Omental fat pad (tissue), 4 donors: ENCODE measurements at places on chromosomes 6 and 20. TPM values are rescaled to one million over a fixed set of nuclear protein-coding genes. Genes with fewer than 3 reads are reported as not detected.

GRCh38 chr6:109053336-109053735 lies 41.3 kb downstream of the SESN1 start:
- no peak for DNase-seq

GRCh38 chr6:33272275-33273128 lies 627 bp downstream of the RPS18 start:
- DNase-seq = no peak

- DNase-seq = no peak
These were observed 200.5 kb upstream of the PHACTR1 start for GRCh38 chr6:12516070-12516469.

Gene SAMD5
- 2.6 TPM for total RNA-seq

Gene RRAGD
- 14.0 TPM for total RNA-seq

DNA sequence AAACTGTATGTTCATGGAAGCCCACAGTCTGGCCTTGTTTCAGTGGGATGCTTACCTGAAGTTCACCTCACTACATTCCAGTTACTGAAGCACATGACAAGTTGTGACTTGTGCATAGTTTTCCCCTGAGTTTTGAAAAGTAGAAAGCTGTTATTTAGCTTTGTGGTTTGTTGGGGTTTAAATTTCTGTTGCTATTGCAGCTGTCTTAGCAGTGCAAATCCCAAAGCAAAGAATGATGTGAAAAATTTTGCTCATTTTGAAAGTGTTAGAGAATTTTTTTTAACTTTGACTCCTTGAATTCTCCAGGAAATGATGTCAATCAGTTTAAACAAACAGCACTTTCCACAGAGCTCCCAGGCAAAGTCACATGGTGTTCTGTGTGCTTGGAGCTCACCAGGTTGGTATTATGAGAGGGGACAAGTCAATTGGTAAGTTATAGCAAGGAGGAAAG lies 268.4 kb downstream of the ADGRG6 start:
- DNase-seq = no peak

DNA sequence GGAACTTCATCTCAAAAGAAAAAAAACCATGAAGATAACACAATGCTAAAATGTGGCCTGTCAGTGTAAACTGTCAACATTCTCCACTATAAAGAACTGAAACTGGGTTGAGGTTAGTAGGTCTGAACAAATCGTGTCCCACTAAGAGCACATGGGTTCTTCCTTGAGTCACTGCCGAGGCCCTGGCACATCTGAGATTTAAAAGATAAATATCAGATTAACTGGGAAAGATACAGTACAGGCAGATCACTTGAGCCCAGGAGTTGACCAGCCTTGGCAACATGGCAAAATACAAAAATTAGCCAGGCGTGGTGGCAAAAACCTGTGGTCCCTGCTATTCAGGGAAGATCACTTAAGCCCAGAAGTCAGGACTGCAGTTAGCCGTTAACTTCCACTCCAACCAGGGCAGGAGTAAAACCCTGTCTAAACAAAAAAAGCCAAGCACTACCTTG lies 5.6 kb downstream of the EEF1A1 start:
- DNase-seq = no peak

DNA sequence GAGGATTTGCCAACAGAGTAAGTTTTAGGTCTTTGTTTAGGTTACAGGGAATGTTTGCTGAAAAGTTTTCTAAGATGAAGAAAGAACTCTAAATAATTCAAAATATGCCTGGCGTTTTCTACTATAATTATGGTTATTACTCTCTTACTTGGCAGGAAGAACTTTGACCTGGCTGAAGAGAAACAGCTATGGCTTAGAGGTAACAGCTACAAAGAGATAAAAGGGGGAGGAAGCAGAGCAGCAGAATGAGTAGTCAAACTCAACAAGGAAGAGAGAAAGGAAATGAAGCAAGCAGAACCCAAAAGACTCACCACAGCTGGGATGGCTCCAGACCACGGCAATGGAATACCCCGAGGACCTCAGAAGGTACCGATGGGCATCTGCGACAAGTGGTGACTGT lies 95.6 kb downstream of the KIF16B start:
- no peak for DNase-seq

DNA sequence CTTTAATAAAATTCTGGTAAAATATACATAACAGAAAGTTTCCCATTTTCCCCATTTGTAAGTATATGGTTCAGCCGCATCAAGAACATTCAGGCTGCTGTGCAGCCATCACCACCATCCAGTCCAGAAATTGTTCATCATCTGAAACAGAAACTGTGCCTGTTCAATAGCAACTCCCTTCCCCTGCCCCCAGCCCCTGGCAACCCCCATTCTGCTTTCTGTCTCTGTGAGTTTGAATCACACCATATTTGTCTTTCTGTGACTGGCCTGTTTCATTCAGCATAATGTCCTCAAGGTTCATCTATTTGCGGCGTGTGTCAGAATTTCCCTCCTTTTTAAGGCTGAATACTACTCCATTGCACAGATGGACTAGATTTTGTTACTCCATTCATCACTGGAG lies 19.1 kb downstream of the VSTM2L start:
- DNase-seq = no peak

Gene TFAP2D
- not detected for total RNA-seq

DNA sequence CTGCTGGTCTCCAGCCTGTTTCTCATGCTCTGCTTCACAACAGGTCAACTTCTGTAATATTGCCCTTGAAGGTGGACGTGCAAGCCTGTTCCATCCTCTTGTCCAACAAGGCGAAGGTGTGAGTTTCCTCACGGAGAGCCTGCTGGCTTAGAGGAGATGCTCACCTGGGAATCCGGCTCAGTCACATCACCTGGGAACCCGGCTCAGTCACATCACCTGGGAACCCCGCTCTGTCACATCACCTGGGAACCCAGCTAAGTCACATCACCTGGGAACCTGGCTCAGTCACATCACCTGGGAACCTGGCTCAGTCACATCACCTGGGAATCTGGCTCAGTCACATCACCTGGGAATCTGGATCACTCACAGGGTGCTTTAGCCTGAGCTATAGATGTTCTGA lies 230.1 kb downstream of the ERMARD start:
- no peak for DNase-seq

Gene XRN2
- total RNA-seq = 60.5 TPM

Gene CALHM6
- 1.6 TPM for total RNA-seq

GRCh38 chr20:62618611-62619529 lies 23.4 kb upstream of the SLCO4A1 start:
- DNase-seq = no peak

Gene KCNB1
- 15.0 TPM for total RNA-seq

DNA sequence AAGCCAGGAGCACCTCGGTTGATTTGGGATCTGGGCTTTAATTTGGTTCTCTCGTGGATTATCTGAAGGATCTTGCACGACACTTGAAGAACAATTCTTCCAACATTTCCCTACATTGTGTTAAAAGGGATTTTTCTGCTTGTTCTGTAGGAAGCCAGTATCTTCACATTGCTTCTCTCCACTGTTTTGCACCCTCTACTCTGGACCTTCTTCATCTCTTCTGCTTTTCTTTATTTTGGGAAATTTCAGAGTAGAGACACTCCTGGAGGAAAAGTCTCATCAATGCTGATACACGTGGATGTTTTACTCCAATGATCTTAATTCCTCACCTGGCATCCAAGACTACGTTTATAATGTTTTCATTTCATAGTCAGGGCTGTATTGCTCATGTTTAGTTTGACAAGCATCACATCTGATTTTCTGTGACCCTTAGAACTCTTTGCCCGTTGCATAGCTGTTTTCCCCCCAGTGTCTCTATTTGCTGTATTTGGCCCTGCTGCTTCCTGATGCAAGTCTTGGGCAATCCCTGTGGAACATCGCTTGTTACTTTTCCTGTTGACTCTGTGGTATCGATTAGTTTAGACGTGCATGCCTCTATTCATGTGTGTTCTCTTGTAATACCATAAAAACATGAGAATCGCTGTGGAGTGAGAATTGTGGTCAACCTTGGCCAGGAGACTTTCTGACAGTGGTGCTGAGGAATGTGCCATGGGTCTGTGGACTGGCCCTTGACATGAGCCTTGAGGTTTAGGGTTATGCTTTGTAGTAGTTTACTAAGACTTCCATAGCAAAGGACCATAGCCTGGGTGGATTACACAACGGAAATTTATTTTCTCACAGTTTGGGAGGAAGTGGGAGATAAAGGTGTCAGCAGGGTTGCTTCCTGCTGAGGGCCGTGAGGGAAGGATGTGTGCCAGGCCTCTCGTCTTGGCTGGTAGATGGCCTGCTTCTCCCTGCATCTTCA lies 12.5 kb downstream of the PLCB1 start:
- DNase-seq = no peak

GRCh38 chr20:47724396-47724795 lies 60.9 kb downstream of the SULF2 start:
- DNase-seq = no peak

DNA sequence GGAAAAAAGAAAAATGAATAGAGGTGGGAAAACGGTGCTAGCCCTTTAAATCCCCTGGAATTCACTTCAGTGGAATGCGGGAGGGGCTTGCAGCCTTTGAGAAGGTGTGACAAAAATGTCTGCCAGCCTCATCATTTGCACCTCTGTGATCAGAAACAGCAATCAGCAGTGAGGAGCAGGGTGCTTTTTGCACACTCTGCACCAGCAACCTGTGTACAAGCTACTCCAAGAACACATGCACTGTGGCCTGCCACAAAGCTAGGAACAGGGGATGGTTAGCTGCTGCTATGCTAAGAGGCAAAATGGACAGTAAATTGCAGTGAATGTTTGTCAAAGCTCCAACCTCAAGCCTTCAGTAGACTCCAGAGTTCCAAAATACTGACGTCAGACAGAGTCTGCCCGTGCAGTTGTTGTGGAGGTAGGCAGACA lies 29.7 kb downstream of the GINS1 start:
- DNase-seq = no peak

- DNase-seq = no peak
These were observed 73.5 kb downstream of the ARMC2 start for GRCh38 chr6:108921547-108922361.

Gene OPRL1
- total RNA-seq = 4.4 TPM

DNA sequence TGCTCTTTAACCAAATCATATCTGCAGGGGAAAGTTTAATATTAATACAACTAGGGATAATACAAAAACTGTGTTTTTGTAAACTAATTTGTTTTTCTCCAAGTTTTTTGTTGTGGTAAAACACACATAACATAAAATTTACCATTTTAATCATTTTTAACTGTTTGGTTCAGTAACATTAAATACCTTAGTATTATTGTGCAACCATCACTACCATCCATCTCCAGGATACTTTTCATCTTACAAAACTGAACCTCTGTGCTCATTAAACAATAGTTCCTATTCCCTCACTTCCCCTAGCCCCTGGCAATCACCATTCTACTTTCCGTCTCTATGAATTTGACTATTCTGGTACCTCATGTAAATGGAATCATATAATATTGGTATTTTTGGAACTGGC lies 15.9 kb downstream of the BEND6 start:
- DNase-seq = no peak

DNA sequence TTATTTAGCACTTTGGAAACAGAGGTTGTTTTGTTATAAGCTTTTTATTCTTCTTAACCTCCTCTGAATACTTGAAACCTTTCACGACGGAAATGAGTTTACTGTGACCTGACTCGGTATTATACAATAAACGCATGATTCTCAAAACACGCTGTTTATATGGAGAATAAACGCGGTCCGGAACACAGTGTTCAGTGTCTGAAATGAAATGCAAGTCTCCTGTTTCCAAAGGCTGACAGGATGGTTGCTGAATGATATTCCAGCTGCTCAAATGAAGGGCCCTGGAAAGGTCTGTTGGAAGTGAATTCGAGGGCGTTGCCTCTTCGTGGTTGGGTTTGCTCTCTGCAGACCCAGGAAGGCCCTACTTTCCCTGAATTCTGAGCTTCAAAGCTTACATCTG lies 83.4 kb downstream of the RSPH3 start:
- DNase-seq = no peak

DNA sequence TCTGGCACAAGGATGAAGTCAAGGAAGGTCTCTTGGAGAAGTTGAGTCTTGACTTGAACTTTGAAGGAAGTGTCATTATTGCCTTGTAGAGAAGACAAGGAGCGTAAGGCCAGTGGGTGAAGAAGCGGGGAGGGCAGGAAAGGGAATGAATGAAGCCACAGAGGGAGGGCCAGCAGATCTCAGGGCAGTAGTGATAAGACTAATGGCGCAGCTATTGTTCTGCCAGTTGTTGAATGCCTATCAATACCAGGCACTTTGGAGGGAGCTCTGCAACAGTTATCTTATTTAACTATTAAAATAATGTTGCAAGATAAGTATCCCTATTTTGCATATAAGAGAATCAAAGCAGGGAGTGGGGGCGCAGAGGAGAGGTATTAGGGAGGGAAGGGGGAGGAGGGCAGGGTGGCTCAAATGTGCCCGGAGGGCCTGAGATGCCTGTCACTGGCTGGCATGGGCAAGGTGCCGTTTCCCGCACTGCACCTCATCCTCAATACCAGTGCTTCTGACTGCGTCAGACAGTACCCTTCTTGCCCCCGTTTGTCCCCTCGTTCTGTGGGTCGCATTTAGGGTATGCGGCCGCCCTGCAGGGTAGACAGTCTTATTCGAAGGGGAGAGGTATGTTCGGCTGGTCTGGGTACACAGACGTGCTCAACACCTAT lies 109.8 kb downstream of the ZDHHC14 start:
- DNase-seq = no peak

Gene VWA7
- total RNA-seq = 0.56 TPM

DNA sequence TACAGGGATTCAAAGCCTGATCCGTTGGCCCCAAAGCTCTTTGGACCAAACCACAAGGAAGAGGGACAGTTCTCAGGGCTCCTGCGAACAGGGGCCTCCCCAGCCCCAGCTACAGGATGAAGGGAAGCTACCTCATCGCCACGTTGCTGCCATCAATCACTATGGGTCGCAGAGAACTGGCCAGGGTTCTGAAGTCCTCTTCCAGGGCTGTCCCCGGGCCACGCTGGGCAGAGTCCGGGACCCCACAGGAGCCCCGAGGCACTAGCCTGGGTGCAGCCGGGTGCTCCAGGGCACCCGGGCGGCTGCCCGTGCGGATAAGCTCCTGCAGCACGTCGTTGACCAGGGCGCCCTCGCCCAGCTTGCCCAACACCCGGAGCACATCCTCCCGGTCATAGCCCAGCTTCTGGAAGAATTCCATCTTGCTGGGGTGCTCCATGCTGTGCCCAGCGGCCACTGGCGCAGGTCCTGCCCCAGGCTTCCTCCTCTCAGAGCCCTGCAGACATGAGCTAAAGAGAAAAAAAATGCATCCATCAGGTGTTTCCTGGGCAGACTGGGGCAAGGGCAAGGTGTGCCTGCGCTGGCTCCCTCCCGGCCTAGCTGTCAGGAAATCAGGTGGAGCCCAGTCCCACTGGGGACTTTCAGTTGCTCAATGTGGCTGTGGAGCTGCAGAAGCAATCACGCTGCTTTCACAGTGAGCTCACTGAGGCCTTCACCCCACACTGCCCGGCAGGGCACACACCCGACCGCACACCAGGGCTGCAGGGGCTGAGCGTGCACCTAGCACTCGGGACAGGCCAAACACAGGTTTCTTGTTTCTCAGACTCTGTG lies 10.5 kb downstream of the ZC3H12D start:
- no peak for DNase-seq

Gene HSPA1A
- 376 TPM for total RNA-seq
